ENCODE measurements at places on chromosomes 5 and 9. TPM values are rescaled to one million over a fixed set of nuclear protein-coding genes. Genes with fewer than 3 reads are reported as not detected.

SPATA31D3 gene
- not detected for total RNA-seq

PCDHGB4 gene
- total RNA-seq, result 18.3 TPM

CHSY3 gene
- 1.3 TPM for total RNA-seq

ORM2 gene
- total RNA-seq, result not detected
